ENCODE measurements at places on chromosomes 12 and 14.
A peak's percentile ranks its signal among the peaks of the same experiment; 100 is the strongest.

GRCh38 chr12:4610481-4610880, 38.4 kb downstream of the AKAP3 start:
- DNase-seq, result no peak

GRCh38 chr12:107442326-107442987, 243.1 kb upstream of the PWP1 start:
- DNase-seq, result no peak

DNA sequence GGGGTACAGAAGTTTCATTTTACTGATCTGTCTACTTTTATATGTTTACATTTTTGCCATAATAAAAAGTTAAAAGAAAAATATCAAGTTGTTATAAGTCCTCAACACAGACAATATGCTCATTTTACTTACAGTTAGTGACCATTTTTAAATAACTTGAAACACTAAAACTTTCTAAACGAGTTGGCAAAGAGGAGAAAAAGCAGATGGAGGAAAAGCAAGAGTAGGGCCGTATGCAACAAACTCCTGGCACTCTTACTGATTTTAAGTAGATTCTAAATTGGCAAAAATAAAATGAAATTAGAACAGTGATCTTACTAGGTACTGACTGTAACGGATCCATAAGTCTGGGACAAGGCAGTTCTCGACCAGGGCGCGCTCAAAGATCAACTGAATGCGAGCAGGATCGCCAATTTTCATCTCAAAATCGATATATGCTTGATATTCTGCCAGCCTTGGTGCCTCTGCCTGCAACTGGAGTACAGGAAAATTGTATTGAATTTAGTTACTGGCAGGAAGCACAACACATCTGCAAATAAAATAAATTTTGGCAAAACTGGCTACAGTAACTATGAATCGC, 22.3 kb downstream of the SART3 start:
- no peak for DNase-seq

DNA sequence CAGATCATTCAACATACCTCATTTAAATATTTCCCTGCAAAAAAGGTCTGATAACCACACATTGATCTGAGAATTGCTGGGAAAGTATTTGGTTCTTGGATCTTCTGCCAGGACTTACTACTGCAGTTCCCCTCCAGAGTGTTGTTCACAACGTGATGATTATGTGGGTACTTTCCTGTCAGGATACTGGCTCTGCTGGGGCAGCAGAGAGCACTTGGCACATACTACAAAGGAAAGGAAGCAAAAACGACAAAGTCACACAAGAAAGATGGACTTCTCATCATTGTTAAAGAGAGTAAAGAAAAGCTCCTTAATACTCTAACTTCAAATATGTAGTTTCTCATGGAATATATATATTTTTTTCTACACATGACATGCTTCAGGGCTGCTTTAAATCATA, 11.5 kb downstream of the GNS start:
- no peak for DNase-seq

DNA sequence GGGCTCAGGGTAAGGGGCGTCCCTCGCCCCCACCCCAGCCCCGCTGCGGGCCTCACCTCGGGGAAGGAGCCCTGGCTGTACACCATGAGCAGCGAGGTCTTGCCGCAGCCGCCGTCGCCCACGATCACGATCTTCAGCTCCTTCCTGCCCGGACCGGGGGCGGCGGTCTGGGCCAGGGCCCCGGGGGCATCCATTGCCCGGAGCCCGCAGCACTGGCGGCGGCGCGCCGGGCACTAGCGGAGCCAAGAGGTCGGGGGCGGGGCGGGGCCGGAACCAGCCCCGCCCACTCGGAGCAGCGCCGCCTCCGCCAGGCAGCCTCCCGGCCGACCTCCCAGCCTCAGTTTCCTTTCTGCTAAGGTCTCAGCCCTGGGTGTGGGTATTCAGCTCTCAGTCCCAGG, at the start of gene RHOF:
Gene RHOF, minus strand, starts transcription at position 249 of the 398 bp plus-strand sequence. Its CDS starts 55 bp downstream, at position 194.
- DNase-seq, result no peak

DNA sequence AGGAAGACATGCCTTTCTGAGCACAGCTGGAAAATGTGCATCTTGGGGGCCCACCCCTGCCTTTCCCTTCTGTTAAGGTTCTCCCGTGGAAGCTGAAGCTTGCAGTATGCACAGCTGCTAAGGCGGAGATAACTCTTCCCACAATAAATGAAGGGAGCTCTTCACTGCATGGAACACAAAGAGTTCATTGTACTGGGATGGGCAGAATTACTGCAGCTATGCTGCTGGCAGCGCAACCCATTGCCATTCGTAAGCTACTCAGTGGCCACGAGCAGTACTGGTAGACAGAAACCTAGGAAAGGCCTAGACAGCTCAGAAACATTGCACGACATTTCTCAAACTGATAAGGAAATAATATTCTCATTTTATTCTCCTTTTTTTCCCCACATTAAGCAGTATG, 310.2 kb downstream of the MDGA2 start:
- no peak for DNase-seq

- DNase-seq, result no peak
These were observed 62.1 kb downstream of the TNFAIP2 start for GRCh38 chr14:103185051-103186029.

GRCh38 chr14:44657203-44657602, 150.1 kb upstream of the FSCB start:
- DNase-seq, result no peak

GRCh38 chr12:55830601-55831446, 1.4 kb upstream of the DNAJC14 start:
- DNase-seq, result peak; percentile 34

DNA sequence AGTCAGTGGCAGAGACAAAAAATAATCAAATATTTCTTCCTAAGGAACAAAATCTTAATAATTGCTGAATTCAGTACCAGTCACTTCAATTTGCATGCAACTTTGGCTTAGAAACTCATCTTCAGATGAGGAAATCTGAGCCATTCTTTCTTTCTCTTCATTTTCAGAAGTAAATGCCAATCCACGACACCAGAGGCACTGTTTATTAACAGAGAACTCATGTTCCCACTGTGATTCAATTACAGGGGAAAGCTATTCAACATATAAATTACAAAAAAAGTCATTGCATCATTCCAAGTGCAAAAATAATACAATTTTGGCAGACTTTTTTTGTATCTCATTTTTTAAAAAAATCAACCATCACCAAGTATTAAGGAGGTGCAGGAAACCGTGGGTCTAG, 816.1 kb upstream of the TMEM132C start:
- no peak for DNase-seq

GRCh38 chr12:54222609-54223008, 33.8 kb upstream of the SMUG1 start:
- no peak for DNase-seq

- no peak for DNase-seq
These were observed 75.0 kb downstream of the RFLNA start for GRCh38 chr12:124369827-124370378.

DNA sequence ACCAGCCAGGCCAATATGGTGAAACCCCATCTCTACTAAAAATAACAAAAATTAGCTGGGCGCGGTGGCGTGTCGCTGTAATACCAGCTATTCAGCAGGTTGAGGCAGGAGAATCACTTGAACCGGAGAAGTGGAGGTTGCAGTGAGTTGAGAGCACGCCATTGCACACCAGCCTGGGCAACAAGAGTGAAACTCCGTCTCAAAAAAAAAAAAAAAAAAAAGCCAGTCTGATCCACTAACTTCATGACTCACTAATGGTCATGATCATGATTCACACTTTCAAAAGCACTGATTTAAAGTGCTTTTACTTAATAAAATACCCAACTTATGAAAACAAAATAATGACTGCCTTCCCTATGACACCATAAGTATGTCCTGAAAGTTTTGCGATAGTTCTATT, 38.4 kb upstream of the CPM start:
- no peak for DNase-seq

- no peak for DNase-seq
These were observed 469.4 kb downstream of the FOXG1 start for GRCh38 chr14:29235991-29236390.

- DNase-seq, result no peak
These were observed 147.4 kb upstream of the FOXN3 start for GRCh38 chr14:89564286-89564957.

DNA sequence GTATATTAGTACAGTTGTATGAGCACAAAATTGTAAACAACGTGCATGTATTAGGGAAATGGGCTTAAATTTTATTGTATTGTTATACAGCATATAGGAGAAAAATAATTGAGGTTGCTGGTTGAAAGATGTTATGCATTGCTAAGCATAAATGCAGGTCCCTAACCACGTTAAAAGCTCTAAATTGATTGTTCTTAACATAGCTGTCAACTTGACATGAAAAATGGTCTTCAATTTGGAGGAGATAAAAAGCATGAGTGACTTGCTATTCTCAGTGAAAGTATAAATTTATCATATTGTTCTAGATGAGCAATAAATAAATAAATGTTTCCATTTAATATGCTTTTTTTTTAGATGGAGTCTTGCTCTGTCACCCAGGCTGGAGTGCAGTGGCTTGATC, 506.6 kb upstream of the ATXN7L3B start:
- DNase-seq, result no peak

DNA sequence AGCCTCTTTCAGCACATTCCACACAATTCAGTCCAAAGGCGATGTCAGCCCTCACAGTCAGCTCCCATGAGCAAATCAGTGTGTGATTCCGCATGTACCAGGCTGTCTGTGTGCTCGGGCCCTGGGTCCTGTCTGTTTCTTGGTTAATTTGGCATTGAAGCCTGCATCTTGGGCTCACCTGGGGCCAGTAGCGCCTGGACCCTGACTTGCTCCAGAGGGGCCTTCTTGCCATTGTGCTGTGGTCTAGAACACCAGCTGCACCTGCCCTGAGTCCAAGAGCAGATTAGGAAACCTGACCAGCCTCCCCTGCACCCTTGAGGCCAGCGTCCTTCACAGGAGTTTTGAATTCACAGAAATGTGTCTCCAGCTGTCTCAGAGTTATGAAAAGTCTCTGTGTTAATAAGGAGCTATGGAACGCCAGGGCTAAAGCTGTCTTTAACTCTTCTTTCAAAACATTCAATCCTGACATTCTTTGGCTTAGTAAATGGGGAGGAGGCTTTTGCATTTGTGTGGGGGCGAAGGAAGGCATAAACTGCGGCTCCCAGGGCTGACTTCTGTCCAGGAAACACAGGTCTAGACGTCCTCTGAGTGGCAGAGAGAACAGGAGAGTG, 102.2 kb downstream of the ARF6 start:
- DNase-seq, result no peak

DNA sequence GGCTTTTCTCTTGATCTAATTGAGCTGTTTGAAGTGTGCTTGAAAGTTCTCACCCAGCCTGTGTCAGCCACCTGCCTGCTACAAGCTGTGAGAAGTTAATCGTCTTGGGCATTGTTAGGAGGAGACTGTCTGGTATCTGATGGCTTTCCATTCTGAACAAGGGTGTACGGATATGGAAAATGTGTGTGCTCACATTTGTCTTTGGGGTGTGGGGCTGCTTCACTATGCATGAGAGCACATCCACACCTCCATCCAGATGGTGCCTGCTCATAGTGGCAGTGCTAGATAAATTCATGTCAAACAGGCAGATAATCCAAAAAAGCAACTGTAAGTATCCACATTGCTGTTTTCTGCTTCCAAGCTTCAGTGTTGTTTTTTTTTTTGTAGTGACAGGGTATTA, 462.2 kb downstream of the DIO2 start:
- DNase-seq, result no peak

DNA sequence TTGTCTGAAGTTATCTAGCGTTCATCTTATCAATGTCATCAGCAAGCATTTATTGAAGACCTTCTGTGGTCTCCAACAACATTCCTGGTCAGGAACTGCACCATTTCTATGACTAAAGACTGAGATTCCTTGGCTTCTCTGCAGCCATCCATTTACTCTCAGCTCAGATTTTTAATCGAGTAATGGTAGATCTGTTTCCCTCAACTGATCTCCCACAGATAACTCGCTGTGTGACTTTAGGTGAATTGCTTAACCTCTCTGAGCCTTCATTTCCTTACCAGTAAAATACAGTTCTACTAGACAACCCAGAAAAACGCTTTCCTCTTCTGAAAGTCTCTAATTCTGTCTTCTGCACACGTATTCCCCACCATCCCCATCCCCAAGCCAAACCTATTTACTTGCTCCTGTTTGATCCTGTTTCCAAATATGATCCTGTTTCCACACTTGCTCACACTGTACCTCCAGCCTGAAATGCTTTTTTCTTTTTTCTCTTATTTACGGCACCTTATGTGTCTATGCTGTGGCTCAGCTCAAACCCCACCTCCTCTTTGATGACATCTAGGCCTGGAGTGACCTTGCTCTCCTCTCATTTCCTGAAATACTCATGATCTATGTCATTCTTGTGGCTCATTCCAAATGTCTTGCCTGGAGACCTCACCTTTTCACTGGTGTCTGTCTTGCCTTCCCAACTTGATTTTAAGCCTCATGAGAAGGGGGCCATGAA, 21.8 kb downstream of the PLXNC1 start:
- no peak for DNase-seq

DNA sequence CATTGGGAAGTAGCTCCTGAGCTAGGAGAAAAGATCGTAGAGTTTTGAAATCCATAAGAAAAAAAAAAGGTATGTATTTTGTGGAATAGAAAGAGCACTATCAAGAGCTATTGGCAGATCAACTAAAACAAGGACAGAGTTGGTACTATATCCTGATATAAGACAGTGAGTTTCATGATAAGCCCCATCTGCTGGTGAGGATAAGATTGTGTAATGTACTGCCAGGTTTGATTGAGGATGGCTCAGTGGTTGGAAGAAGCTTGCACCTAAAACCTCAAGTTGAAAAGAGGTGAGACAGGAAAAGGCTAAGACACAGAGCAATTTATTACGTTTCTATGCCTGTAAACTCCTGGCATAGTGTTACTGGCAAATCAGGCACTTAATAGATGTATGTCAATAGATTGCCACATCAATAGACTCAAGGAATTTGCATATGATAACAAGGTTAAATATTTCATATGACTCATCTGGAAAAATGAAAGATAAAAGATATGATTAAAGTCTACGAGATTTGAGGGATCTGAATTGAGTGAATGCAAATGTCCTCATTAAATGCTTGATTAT, 525.6 kb downstream of the FLRT2 start:
- DNase-seq, result no peak

DNA sequence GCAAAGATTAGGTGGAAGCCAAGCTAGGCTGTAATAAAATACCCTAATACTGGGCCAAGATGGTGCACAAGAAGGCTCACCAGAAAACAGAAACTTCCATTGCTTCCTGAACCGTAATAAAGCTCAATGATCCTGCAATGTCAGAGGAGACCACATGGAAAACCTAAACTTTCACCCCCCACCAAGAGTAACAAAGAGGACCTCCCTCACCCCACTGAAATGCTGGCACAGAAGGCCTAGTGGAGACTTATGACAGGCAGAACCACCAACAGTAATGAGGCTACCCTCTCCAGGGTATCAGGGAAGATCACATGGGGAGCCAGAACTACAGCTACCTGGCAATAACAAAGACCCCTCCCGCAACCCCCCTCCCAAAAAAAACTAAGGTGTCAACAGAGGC, 43.1 kb downstream of the CEP83 start:
- DNase-seq, result no peak

DNA sequence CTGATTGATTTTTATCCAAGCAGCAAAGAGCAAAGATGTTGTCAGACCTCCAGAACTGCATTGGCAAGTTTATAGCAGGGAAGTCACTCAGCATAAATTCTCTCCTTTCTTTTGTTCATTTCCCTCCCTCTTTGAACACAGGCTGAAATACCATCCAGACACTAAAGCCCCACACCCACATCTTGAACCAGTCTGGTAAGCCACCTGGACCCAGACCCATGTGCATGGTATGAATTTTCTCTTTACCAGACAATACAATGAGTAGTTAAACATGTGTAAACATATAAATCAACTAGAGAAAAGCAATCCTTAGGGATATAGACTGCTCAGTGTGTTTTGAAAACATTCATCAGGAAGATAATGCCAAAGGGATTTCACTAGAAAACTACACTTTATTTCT, 488.3 kb upstream of the FLRT2 start:
- DNase-seq, result no peak

All from stimulated activated CD8-positive, alpha-beta memory T cell treated with anti-CD3 and anti-CD28 coated beads, Interleukin-2, amount 100 ng/mL, for 1 hour (primary cell).